ENCODE measurements at places on chromosomes 3 and 15.

- DNase-seq, result no peak
These were observed 65.0 kb downstream of the NIPA2 start for GRCh38 chr15:22903427-22903826.

DNA sequence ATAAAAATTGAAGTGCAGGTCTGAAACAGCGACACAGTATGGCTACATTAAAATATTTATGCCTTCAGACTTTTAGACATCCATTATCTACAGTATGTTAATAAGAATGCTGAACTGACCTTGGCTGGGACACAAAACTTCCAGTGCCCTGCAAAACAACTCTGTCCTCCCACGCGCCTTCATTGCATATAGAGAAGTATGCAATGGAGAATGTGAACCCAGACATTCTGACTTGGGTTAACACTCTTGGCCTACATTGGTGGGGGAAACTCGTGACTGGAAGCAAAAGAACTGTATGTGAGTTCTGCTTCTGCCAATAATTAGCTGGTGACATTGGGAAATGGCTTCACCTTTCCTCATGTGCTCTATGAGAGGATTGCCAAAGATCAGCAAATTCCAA is 110.5 kb upstream of the SLC24A5 start:
- DNase-seq, result no peak

DNA sequence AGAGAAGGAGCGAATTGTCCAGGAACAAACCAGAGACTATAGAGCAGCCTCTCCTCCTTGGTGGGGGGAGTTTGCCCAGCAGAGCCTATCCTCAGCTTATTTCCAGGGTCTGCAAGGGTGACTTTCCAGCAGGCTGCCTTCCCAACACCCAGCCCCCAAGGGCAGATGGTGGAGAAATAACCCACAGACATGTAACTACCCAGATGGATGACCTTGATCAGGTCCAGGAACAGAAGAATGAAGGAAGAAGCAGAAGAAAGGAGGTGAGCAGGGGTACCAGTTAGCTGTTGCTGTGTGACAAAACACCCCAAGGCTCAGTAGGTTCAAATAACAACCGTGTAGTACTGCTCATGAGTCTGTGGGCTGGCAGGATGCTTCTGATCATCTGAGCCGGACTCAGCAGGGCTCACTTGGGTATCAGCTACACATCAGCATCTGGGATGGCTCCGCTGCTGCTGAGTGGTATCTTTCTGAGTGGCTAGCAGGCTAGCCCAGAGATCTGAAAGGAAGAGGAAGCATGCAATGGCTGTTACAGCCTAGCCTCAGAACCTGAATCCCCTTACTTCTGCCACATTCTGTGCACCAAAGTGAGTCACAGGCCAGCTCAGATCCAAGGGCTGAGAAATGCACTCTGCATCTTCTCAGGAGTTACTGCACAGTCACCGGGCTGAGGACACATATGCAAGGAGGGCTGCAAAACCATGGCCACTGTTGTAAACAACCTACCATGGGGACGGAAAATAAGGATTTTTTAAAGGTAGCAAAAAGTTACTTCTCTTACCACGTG is 22.2 kb upstream of the TXNRD3 start:
- no peak for DNase-seq

- DNase-seq, result no peak
These were observed 189.5 kb downstream of the SHOX2 start for GRCh38 chr3:157916672-157917071.

DNA sequence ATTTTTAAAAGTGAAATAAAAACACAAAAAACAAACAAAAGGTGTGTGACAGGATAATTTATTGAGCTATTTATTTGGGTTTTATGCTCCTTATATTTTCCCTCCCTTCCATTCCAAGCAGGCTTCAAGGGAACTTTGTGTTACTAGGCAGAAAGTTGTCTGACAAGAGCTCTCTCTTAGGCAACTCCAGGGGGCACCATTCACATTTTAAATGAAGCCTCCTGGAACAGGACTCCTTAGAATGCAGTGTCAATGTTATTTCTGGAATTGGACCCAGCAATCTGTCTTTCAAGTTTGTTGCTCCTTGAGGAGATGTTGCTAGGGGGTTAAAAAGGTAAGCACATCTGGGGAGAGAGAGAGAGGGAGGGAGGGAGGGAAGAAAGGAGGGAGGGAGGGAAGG is 5.4 kb upstream of the RFX7 start:
- DNase-seq, result no peak

DNA sequence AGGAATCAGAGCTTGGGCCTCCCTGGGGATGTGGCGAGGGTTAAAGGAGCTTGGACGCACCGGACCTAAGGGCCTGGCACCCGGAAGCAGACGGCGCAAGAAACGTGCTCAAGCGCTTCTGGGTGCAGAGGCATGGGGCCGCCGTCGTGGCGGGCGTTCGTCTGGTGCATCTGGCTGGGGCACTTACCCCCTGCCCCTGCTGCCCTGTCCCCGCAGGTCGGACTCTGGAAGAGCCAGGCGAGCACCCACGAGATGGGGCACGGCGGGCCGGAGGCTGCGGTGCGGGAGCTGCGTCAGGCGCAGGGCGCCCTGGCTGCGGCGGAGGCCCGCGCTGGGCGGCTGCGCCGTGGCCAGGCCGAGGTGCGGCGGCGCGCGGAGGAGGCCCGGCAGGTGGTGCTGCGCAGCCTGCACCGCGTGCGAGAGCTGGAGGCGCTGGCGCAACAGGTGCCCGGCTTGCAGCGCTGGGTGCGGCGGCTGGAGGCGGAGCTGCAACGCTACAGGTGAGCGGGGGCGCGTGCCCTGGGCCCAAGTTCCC is 2.5 kb downstream of the EFCC1 start:
- no peak for DNase-seq

- no peak for DNase-seq
These were observed 260.5 kb downstream of the PTPRG start for GRCh38 chr3:61821823-61822251.

GRCh38 chr3:112492124-112492523 is 7.1 kb downstream of the BTLA start:
- no peak for DNase-seq

All from stimulated activated CD4-positive, alpha-beta T cell treated with anti-CD3 and anti-CD28 coated beads, Interleukin-1b, Interleukin-23, amount 100 ng/mL, for 1 hour (primary cell).